Glomerular endothelial cell (primary cell): ENCODE measurements at places on chromosomes 16 and 17.

GRCh38 chr16:70378869-70379493 lies 32.3 kb downstream of the DDX19A start:
- DNase-seq, result no peak

DNA sequence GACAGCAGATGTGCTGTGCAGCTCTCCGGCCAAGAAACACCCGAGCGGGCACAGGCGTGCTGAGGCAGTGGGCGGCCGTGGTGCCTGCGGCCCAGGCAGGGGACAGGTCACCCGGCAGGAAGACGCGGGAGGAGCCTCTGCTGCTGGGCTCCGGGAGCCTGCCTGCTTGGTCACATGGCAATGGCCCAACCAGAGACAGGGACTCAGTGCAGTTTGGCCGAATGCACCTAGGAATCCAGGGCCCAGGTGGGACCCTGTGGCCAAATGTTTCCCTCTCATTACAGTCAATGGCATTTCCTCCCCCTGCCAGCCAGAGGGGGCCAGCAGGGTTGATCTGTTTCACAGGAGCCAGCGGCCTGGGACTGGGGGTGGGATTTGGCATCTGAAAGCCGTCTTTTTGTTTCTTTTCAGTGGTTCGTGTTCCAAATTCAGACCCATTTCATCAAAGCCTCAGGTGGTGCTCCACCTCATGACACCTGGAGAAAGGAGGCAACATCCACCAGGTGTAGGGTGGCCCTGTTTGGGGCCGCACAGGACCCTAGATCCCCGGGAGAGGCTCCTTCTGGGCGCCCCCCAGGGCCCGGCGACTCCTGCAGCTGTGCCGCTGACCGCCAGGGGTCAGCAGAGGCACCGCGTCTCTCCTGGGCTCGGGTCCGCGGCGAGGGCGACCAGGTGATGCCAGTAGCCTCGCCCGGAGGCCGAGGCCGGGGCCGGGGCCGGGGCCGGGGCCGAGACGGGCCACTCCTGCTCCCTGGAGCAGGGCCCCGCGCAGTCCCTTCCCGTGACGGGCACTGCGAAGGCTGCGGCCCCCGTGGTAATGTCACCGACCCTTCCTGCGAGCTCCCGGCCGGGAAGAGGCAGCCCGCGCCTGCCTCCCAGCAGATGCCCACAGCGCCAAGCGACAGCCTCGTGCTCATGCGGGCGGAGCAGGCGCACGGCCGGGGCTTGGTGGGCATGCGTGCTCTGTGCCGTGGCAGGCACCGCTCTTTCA lies 118.5 kb downstream of the C16orf78 start:
- no peak for DNase-seq

GRCh38 chr17:71535321-71535720 lies 585.5 kb upstream of the SOX9 start:
- no peak for DNase-seq

DNA sequence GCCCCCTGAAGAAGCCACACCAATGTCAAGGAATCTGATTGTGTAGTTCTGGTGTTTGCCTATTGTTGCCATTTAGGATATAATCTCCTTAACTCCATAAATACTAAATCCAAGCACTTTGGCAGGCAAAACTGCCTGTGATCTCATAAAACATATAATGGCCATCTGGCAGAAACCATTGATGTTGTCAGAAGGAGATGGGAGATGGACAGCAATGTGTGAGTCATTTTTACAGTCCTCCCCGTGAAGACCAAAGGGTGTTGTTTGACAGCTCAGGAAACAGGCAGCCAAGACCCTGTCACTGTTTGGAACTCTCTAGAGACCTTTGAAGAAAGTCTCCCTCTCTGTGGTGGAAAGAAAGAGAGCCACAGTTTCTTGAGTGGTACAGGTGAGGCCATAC lies 454.1 kb downstream of the HS3ST3B1 start:
- DNase-seq, result no peak

DNA sequence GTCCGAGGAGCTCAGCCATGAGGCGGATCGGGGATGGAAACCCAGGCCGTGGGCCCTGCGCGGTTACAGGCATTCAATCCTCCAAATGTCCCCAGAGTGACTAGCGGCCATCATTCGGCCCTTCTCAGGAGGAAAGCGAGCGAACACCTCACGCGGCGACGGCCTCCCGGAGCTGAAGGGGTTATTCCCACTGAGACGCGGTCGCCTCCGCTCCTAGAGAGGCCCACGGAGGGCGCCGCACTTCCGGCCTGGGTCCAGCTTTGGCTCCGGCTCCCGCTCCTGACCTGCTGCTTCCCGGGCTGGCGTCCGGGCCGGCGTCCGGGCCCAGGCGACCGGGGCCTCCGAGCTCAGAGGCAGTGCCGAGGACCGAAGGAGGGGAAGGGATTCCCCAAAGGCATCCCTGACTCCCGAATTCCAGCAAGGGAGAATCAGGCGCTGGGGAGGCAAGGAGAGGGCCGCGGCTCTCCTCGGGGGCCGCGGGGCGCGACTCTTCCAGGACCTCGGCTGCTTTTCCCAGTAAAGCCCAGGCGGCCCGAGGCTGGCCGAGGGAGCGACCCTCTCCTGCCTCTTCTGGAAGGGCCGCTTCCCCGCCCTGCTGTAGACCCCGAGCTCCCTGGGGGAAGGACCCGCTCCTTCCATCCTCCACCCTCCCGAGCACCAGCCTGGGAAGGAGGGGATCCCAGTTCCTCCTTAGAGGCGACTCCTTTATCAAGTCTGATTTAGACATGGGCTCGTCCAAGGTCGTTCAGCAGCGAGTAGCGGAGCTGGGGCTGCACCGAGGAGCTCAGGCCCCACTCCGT lies 18.6 kb upstream of the ZNF629 start:
- no peak for DNase-seq

- DNase-seq, result no peak
Measured at GRCh38 chr17:59762049-59762823, 54.8 kb downstream of the VMP1 start.

DNA sequence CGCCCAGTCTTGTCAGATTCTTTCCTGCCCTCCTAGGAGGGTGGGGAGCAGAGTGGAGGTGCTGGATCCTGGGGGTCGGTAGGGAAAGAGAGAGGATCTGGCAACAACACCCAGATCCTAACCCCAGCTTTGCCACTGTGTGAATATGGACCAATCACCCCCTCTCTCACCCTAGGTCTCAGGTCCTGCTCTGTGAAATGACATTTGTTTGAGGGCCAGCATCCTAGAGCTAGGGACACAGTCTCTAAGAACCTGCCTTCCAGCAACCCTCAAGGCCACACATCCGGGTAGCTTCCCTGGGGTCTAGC lies 28.4 kb upstream of the MAP3K14 start:
- no peak for DNase-seq

GRCh38 chr16:66649167-66649566 lies 44.7 kb downstream of the CMTM3 start:
- no peak for DNase-seq

- no peak for DNase-seq
Measured at GRCh38 chr17:3918372-3919122, 2.3 kb upstream of the P2RX1 start.

DNA sequence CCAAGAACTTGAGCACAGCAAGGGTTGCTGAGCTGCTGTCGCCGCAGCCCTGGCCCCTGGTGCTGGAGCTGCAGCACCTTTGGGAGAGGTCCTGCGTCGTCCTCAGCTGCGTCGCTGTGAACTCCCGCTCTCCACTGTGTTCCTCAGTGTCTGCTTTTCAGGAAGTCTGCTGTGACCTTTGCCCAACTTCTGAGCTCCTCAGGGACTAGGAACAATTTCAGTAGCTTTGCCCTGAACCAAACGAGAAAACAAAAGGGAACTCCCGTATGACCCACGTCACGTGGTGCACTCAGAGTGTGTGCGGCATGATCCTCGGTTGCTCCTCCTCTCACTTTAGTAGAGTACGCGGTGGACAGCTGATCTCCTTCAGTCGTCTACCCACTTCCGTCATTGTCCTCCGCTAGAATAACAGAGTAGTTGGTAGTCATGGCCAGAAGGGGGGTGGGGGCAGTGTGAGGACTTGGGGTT lies 44.2 kb downstream of the WDR45B start:
- DNase-seq, result no peak
